Tibial nerve (tissue), 4 donors: ENCODE measurements at places on chromosomes 13 and 19.

DNA sequence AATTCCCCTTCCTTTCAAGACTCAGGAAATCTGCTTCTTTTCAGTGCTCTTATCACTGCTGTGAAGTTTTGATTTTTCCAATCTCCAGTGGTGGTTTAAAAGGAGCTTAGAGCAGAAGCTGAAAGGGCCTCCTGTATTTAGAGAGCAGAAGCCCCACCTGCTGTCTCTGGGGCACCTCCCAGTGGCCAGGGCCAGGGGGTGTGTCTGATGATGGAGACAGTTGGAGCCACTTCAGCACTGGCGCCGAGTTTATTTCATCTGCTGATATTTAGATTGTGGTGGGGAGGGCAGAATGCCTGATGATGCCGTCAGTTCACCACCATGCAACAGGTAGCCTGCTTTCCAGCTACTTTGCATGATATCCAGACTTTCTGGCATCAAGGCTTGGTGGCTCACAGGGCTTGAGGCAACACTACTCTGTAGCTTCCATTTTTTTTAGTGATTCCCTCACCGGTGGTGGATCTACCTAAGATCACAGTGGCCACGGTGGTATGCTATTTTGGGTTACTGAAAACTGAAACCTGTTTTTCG is 371.9 kb downstream of the KCNRG start:
- DNase-seq: peak; percentile 49

DNA sequence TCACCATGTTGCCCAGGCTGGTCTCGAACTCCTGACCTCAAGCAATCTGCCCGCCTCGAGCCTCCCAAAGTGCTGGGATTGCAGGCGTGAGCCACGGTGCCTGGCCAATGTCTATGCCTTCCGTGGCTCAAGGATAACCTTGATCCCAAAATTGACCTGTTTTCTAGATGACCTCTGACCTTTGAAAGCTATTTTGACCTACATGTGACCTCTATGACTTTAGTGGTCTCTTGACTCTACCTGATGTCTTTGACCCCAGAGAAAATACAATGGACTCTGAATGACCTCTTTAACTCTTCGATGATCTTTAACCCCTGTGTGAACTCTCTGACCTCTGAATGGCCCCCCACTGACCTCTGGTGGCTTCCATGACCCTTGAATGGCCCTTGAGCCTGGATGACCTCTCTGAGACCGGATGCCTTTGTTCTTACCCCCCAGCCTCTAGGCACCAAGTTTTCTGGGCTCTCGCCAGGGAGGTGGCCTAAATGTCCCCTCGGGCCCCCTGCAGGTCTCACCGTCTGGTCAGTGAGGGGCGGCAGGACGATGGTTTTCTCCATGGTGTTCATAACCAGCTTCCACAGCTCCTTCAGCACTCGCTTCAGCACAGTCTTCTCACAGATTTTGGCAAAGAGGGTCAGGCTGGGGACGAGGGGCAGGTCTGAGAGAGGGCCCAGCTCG is 63.7 kb downstream of the UNC13A start:
- no peak for DNase-seq

DNA sequence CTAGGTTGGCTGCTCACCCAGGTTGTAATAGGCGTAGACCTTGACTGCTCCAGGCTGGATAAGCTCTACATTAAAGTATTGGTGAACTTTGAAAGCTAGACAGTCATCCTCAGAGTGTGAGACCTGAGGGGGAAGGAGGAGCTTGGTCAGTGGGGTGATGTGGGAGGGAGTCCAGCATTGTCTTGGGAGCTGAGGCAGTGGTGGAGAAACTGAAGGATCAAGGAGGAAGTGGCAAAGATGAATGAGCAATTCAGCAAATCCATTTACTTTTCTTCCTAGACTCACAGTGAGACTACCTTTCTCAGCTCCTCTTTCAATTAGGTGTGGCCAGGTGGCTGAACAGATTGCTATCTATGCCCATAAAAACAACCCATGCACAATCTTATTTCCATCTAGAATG is 10.2 kb upstream of the TNFSF14 start:
- DNase-seq: no peak

GRCh38 chr13:74024314-74024713 is 109.9 kb downstream of the KLF12 start:
- DNase-seq: no peak

DNA sequence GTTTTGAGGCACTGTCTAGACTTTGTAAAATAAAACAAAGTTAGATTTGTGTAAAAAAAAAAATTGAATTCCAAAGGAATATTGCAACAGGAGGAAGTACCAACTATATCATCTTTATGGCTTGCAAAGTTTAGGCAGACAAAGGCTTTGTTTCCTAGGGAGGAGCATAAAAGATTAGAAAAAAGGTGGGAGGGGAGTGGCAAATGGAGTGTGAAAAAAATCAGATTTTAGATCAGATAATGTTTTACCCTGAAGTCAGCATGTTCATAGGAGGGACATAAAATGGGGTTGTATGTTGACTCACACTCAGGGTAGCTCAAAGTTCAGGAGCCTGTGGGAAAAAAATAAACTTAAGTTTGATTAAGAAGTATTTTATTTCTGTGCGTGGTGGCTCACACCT is 3.7 kb downstream of the ZNF85 start:
- DNase-seq: no peak

DNA sequence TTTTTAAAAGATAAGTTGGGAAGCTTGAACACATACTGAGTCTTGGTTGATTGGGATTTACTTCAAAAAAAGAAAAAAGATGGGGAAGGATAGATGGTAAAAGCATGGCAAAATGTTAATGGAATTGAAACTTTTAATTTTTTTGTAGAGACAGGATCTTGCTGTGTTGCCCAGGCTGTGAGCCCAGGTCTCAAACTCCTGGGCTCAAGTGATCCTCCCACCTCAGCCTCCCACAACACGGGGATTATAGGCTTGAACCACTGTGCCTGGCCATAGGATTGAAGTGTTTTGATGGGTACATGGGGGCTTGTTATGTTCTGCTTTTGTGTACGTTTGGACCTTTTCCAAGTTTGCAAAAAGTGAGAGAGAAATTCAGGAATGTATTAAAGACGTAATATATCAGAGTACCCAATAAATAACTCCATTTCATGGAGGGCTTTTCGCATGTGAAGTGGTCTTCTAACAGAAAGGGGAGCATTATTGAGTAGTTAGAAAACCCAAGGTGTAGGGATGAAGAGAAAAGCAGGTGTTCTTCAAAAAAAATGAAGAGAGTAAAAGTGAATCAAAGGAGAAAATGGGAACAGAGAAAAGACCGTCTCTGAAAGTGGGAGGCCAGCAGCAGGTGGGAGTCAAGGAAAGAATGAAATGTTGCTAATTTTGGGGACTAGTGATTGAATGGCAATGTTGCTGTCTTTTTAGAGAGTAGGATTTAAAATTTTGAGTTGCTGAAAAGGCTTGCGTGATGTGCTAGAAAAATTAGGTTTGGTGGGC is 55.2 kb downstream of the GARRE1 start:
- no peak for DNase-seq

- DNase-seq: no peak
Measured at GRCh38 chr13:110894086-110894485, 20.8 kb downstream of the ANKRD10 start.

DNA sequence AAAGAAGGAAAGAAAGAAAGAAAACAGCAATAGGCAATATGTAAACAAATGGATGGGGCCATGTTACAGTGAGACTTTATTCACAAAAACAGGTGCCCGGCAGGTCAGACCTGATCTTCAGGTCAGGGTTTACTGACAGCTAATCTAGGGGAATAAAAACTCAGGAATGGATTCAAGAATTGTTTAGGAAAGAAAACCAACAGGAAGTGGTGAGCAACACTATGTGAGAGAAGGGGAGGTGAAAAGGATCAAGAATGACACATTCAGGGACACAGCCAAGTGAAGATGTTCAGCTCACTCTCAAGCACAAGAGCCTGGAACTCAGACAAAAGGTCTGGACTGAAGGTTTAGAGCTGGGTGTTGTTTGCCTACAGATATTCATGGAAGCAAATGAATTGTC is 244.5 kb downstream of the EFNB2 start:
- no peak for DNase-seq

- DNase-seq: no peak
Measured at GRCh38 chr13:80705371-80706163, 364.6 kb upstream of the SPRY2 start.

DNA sequence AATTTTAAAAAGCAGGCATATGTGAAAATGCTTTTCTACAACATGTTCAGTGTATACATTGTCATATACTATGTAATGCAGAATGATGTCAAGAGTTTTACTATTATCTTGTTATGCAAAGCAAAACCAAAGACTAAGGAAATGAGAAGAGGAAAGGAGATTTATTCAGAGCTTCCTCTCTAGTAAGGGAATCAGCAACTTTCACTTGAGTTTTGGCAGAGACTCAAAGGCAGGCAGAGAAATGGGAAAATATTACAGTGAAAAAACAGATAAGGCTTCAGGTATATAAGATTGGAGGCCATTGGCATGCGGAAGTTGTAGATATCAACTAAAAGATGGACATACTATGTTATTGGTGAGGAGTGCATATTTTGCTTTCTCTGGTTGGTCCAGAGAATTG is 512.0 kb upstream of the PCDH20 start:
- DNase-seq: no peak

DNA sequence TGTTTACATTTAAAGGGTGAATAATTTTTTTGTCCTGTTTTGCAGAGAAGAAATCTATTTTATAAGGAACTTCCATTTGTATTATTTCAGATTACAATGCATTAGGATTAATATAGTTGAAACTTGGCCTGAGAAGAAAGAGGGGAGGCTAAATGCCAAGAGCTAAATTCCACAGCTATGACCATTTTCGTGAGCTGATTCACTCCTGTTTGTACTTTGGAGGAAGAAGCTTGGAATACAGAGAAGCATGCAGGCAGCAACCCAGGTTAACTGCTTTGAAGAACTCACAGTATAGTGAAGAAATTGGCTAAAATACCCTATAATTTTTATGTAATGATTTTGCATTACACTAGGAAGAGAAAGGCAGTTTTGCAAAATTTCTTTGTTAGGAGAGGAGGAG is 309.4 kb upstream of the KLF12 start:
- no peak for DNase-seq

GRCh38 chr19:50639121-50640112 is at the start of gene SYT3:
SYT3 (minus strand) TSS chr19:50639881; CDS start chr19:50637411, 2,470 bp downstream.
- DNase-seq: no peak

GRCh38 chr19:32824191-32824751 is 45.3 kb downstream of the SLC7A9 start:
- DNase-seq: no peak

DNA sequence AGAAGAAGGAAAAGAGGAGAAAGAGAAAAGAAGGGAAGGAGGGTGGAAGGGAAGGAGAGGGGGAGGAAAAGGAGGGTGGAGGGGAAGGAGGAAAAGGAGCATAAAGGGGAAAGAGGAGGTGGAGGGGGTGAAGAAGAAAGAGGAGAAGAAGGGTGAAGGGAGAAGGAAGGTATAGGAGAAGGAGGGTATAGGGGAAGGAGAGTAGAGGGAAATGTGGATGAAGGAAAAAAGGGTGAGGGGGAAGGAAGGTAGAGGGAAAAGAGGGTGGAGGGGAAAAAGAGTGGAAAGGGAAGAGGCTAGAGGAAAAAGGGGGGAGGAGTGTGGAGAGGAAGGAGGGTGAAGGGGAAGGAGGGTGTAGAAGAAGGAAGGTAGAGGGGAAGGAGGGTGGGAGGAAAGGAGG is 928.6 kb downstream of the UQCRFS1 start:
- no peak for DNase-seq

DNA sequence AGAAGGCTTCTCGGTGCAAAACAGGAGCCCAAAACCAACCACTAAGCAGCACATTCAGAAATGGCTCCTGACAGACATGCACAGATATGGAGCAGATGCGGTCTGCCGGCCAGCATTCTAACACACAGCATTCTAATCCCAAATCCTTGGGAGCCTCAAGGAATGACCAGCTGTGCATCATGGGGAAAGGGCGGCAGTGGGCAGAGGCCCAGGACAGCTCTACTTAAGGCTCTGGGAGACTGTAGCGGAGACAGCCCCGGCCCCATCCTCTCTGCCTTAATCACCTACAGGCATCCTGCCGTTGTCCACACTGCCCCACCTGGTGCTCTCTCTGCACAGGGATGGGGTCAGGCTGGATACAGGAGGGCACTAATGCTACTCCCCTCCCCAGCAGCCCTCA is 1016.0 kb downstream of the UQCRFS1 start:
- no peak for DNase-seq

DNA sequence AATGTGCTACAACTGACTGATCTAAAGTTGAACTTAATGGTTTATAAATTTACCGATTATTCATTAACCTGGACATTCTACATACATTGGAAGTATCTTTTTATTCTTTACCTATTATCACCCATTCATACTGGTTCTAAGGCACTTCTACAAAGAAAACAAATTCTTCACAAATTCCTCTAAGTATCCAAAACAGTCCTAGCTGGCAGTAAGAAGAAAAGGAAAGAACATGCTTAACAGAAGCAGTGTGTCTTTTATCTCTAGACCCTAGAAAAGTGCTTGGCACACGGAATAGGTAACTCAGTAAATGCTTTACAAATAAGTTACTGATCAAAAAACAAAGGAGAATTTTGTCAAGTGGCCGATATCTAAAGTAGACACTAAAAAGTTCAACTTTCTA is 32.8 kb downstream of the TSC22D1 start:
- DNase-seq: no peak

- no peak for DNase-seq
Measured at GRCh38 chr19:47107953-47108746, 5.4 kb downstream of the ZC3H4 start.

- no peak for DNase-seq
Measured at GRCh38 chr13:29993716-29994488, 143.5 kb upstream of the UBL3 start.

DNA sequence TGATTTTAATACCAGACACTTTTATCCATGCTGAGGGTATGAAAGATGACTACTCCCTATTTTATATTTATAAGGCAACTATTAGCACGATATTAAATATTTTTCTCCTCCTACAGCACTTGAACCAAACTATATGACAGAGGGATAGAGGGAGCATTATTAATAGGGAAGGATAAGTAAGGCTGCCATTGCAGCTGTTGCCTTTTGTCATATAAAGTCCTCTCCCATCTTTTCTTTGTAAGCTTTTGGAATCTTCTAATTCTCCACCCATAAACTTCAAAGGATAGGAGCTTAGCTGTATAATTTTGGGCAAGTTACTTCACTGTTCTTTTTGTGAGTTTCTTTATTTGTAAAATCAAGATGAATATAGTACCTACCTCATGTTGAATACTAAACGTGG is 95.4 kb downstream of the ZMYM2 start:
- DNase-seq: no peak

- DNase-seq: peak; percentile 66
Measured at GRCh38 chr19:11130824-11131455, 24.6 kb downstream of the SPC24 start.
